ENCODE measurements at places on chromosomes 12 and 14. TPM values are rescaled to one million over a fixed set of nuclear protein-coding genes. Genes with fewer than 3 reads are reported as not detected.
A peak's percentile ranks its signal among the peaks of the same experiment; 100 is the strongest.

- no peaks in the 10 kb centered on the region for H3K27me3 ChIP-seq
- H3K27ac ChIP-seq, result peak overlapping the region; percentile 47
- H3K4me3 ChIP-seq, result no peak overlapping the region
Measured at GRCh38 chr14:56181681-56182085, 63.5 kb downstream of the PELI2 start.

- no peak for DNase-seq
- H3K27ac ChIP-seq, result no peak overlapping the region
- H3K36me3 ChIP-seq, result no peaks in the 10 kb centered on the region
- H3K4me1 ChIP-seq, result no peaks in the 10 kb centered on the region
Measured at GRCh38 chr12:20187456-20187855, 180.9 kb upstream of the PDE3A start.

- no peaks in the 10 kb centered on the region for H3K36me3 ChIP-seq
- no peak overlapping the region for H3K27ac ChIP-seq
- no peak overlapping the region for H3K4me3 ChIP-seq
- no peaks in the 10 kb centered on the region for H3K4me1 ChIP-seq
Measured at GRCh38 chr12:3421191-3421978, 69.6 kb upstream of the PRMT8 start.

GRCh38 chr12:44618946-44619345 lies 257.2 kb downstream of the NELL2 start:
- H3K4me1 ChIP-seq, result no peaks in the 10 kb centered on the region
- no peak for DNase-seq

DNA sequence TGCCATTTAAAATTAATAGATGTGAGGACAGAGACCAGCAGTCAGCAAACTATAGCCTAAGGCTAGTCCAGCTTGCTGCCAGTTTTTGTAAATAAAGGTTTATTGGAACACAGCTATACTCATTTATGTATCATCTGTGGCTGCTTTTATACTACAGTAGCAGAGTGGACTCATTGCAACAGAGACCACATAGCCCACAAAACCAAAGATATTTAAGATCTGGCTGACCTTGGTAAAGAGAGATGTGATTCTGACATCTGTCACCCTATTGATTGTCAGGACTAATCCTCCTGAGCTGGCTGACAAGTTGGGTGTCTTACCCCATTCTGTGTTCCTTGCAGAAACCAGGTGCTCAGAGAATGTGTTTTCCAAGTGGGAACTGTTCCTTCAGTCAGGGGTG lies 99.9 kb downstream of the BEGAIN start:
- no peak overlapping the region for H3K27ac ChIP-seq
- H3K4me3 ChIP-seq, result no peak overlapping the region
- no peaks in the 10 kb centered on the region for H3K4me1 ChIP-seq
- DNase-seq, result no peak

- peak within 1 kb of the TSS; percentile 100 for H3K27ac ChIP-seq
- H3K4me3 ChIP-seq, result peak within 1 kb of the TSS; percentile 100
- H3K36me3 ChIP-seq, result no peaks in the 10 kb centered on the region
- DNase-seq, result peak; percentile 100
- no peaks in the 10 kb centered on the region for H3K27me3 ChIP-seq
Measured at GRCh38 chr14:100238419-100239210, at the start of gene YY1. TSS of gene YY1 (plus strand) at chr14:100239144. CDS start at chr14:100239245, 101 bp downstream.

DNA sequence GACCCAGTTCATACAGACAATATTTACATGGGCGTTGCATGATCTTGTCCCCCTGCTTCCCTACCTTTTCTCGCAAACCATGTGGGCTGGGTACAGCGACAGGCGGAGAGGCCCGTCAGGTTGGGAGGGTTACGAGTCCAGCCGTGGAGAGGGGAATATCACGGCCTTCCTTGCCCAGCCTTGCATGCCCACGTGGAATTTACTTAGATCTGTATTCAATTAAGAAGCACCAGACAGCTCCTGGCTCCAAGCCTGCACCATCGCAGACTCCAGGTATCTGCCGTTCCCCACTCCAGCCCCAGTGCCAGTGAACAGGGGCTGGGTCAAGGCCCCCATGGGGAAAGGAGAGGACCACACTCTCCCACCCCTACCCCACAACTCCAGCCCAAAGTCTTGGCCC lies 29.8 kb downstream of the BCL11B start:
- H3K27ac ChIP-seq, result peak overlapping the region; percentile 31
- no peaks in the 10 kb centered on the region for H3K36me3 ChIP-seq
- H3K27me3 ChIP-seq, result peaks cover 38% of the 10 kb centered on the region
- peaks cover 15% of the 10 kb centered on the region for H3K4me1 ChIP-seq
- DNase-seq, result no peak

DNA sequence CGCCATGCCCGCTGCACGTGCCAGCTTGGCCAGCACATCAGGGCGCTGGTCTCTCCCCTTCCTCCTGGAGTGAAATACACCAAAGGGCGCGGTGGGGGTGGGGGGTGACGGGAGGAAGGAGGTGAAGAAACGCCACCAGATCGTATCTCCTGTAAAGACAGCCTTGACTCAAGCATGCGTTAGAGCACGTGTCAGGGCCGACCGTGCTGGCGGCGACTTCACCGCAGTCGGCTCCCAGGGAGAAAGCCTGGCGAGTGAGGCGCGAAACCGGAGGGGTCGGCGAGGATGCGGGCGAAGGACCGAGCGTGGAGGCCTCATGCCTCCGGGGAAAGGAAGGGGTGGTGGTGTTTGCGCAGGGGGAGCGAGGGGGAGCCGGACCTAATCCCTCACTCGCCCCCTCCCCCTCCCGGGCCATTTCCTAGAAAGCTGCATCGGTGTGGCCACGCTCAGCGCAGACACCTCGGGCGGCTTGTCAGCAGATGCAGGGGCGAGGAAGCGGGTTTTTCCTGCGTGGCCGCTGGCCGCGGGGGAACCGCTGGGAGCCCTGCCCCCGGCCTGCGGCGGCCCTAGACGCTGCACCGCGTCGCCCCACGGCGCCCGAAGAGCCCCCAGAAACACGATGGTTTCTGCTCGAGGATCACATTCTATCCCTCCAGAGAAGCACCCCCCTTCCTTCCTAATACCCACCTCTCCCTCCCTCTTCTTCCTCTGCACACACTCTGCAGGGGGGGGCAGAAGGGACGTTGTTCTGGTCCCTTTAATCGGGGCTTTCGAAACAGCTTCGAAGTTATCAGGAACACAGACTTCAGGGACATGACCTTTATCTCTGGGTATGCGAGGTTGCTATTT lies 914 bp upstream of the CCND2 start:
- H3K27ac ChIP-seq, result peak overlapping the region; percentile 91
- no peak for DNase-seq
- peaks cover 1% of the 10 kb centered on the region for H3K36me3 ChIP-seq

DNA sequence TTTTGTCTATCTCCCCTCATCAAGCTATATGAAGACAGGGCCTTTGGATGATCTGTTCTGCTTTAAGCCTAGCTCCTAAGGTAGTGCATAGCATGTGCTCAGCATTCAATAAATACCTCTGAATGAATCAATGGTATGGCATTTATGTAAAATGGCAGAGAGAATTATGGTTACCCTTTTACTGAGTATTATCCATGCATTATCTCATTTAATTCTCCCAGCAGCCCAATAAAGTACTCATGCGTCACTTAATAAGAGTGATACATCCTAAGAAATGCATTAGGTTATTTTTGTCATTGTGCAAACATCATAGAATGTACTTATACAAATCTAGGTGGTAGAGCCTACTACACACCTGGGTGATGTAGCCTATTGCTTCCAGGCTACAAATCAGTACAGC lies 269.7 kb downstream of the KSR2 start:
- H3K4me3 ChIP-seq, result no peak overlapping the region
- no peak for DNase-seq
- no peaks in the 10 kb centered on the region for H3K4me1 ChIP-seq
- no peaks in the 10 kb centered on the region for H3K36me3 ChIP-seq
- no peaks in the 10 kb centered on the region for H3K27me3 ChIP-seq
- no peak overlapping the region for H3K27ac ChIP-seq

The SLC7A8 gene
- total RNA-seq, result 30.1 TPM

The PTPN21 gene
- 20.0 TPM for total RNA-seq
